GM23338 (cell line): ENCODE measurements at places on chromosomes 2 and 18. TPM values are rescaled to one million over a fixed set of nuclear protein-coding genes. Genes with fewer than 3 reads are reported as not detected.

The ALKAL2 gene
- polyA plus RNA-seq, result 11.3 and 12.1 TPM in 2 replicates

The GALM gene
- 9.3 and 9.6 TPM in 2 replicates for polyA plus RNA-seq

The G6PC2 gene
- polyA plus RNA-seq, result not detected in 2 replicates

The CHRNG gene
- polyA plus RNA-seq, result not detected in 2 replicates

The C2orf66 gene
- polyA plus RNA-seq, result not detected in 2 replicates

The NEB gene
- polyA plus RNA-seq, result 4.9 and 6.2 TPM in 2 replicates

The ADD2 gene
- 34.6 and 40.2 TPM in 2 replicates for polyA plus RNA-seq
